ENCODE measurements at places on chromosomes 16 and 17.
A peak's percentile ranks its signal among the peaks of the same experiment; 100 is the strongest.

- DNase-seq, result peak; percentile 40
These were observed 17.7 kb downstream of the ETV4 start for GRCh38 chr17:43528319-43528987.

GRCh38 chr16:67734731-67735201, 15.7 kb upstream of the GFOD2 start:
- no peak for DNase-seq

- no peak for DNase-seq
These were observed 15.7 kb upstream of the CDH3 start for GRCh38 chr16:68629351-68629910.

DNA sequence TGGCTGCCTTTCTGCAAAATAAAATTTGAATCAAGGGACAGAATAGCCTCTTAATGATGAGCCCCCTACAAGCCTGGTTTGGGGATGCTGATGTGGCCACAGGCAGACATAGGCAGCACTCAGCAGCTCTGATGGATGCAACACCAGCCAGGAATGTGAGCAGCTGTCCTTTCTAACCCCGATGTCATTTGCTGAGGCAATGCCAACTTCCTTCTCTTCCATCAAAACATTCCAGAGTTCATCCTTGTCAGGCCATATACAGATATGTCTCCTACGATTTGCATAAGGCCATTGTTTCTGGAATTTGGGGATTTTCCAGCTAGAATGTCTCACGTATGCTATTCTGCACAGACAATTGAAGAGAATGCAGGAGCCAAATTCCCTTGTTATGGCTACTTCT, 52.1 kb upstream of the MYOCD start:
- DNase-seq, result no peak

DNA sequence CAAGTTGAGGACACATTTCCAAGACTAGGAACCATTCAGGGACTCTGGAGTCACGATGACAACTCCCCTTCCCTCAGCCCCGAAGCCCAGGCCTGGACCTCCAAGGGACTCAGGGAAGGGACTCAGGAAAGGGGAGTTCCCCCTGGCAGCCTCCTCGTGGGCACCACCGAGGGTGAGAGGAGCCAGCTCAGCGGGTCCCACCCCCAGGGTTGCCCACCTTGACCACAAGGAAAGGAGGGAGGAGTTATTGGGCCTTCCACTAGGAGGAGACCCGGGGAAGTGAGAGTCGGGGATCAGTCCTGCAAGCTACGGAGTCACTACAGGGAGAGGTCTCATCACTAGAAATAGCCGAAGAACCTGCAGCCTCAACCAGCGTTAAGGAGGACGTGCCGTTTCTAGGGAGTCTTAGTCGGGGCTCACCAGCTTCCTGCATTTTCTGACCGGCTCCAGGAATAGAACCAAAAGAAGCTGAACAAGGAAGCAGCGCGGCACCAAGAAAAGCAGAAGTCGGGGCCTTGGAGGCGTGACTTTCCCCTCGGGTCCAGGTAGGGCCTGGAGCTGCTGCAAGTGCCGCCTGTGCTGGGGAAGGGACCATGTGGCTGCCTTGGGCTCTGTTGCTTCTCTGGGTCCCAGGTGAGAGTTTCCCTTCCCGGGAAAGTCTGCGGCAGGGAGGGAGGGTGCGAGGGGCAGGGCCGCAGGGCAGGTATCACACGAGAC, at the start of gene CD300A:
TSS of gene CD300A (plus strand) at position 524 of the 717 bp plus-strand sequence. CDS start at position 594, 70 bp downstream.
- DNase-seq, result no peak

DNA sequence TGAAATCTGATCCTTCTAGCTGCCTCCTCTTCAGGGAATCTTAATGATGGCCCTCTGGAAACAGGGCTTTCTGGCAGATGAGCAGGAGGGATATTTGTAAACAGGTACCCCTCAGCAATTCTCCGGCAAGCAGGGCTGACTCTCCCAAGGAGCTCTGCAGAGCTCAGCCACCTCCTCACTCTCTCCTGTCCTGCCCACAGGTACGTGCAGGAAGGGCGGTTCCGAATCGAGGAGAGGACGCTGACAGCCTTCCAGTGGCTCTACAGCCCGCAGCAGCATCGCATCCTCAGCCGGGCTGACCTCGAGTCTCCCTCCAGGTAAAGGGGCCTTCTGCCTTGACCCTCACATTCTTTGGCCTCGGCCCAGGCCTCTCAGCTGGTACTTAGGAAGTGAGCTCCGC, 20.7 kb upstream of the CCDC92B start:
- no peak for DNase-seq

DNA sequence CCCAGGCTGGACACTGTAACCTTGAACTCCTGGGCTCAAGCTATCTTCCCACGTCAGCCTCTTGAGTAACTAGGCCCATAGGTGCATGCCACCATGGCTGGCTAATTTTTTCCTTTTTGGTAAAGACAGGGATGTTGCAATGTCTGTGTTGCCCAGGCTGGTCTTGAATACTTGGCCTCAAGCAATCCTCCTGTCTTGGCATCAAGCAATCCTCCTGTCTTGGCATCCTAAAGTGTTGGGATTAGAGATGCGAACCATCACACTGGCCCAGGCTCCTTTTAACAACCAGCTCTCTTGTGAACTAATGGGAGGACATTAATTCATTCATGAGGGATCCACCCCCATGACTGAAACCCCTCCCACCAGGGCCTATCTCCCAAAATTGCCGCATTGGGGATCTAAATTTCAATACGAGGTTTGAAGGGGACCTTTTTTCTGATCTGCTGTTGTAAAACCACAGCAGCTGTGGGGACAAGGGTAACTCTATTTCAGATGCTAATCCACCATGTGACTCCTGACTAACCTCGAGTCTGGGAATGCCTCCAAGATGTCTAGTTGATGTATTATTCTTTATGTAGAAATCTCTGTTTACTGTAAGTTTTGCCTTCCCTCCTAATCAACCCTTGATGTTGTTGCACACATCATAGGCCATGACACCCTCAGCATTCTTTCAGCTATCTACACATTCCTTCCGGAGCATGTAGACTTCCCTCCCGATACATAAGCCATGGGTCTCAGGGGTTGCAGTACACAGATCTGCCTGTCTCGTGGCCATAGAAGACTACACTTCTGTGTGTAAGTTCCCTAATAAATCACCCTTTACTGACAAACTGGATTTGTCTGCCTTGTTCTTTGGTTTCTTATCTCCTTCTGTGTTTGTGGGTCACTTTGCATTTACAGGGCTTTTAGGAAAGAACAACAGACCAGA, 37.6 kb downstream of the RNF112 start:
- DNase-seq, result peak; percentile 47

DNA sequence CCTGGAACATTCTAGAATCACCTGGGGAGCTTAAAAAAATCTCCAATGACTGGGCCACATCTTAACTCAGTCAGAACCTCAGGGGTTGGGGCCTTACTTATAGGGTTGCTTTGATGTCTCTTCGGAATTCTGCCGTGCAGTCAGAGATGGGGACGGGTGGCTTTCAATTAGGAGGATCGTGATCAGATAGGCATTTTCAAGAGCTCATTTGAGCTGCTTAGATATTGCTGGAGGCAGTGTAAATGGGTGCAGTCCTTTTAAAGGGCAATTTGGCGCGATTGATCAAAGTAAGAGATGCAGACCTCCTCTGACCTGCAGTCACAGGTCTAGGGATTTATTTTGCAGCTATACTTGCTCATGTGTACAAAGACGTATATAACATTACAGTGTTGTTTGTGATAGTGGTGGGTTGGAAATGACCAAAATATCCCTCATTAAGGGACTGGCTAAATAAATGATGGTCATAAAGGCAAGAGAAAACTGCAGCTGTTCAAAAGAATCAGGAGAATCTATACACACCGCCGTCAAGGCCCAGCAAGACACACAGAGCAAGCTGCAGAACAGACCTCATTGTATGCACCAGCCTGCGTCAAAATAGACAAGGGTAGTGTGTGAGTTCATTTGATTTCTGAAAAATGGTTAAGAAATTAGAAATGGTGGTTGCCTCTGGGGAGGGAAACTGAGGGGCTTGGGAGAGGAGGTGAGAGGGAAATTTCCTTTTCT, 6.3 kb upstream of the KCNG4 start:
- DNase-seq, result no peak

DNA sequence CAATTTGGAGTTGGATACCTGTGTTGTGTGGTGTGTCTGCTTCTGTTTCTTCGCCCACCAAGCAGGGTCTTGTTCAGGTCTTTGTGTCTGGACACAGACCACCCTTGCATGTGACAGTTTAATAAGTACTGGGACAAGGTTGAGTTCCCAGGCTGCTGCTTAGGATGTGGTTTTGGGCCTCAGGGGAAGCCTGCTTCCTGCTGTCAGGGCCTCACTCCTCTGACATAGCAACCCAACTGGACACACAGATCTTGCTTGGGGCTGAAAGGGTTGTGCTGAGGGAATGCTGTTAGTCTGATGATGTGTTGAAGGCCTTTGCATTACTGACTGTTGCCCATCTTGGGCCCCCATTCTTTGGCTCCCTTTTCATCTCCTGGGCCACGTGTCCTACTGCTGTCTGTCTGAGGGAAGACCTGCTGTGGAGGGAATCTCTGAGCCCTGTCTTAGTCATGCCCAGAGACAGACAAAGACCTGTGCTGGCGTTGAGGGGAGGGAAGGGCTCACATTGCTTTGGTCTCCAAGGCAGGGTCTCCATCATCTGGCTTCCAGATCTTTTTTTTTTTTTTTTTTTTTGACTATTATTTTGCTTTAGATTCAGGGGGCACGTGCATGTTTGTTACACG, 4.7 kb upstream of the TGFB1I1 start:
- DNase-seq, result no peak

GRCh38 chr17:51510940-51511339, 250.6 kb downstream of the UTP18 start:
- DNase-seq, result no peak

DNA sequence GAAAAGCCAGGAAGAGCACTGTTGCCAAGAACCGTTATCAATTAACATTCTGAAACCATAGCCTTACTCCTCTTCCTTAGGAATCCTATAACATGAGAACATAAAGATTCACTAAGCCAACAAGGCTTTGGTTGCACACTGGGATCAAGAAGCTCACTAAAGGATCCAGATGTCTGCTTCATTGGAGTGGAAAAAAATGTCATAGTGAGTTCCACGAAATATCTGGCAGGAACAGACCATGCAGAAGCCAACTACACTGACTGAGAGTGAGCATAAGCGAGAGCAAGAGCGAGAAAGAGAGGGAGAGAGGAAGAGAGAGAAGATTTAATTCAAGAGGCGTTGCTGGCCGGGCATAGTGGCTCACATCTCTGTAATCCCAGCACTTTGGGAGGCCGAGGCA, 13.4 kb upstream of the MEIOC start:
- DNase-seq, result no peak

DNA sequence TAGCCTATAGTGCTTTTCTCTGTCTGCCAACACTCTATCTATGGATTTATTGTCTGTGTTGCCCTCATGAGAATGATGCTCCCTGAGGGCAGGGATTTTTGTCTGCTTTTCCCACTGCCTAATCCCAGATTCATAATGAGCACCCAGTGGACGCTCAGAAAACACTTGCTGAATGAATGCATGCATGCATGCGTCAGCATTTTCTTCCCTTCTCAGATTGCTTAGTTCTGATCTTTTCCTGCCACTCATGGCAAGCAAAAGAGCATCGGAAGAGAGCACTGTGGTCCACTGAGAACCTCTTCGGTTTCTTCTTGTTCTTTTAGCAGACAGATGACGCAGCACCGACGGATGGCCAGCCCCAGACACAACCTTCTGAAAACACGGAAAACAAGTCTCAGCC, 246.8 kb downstream of the RBFOX1 start:
- no peak for DNase-seq
